ENCODE measurements at places on chromosomes 16 and 17. TPM values are rescaled to one million over a fixed set of nuclear protein-coding genes. Genes with fewer than 3 reads are reported as not detected.

GRCh38 chr17:61598014-61598413 is 7.0 kb upstream of the NACA2 start:
- DNase-seq, result no peak
- no peak overlapping the region for H3K27ac ChIP-seq
- H3K4me1 ChIP-seq, result no peaks in the 10 kb centered on the region
- H3K27me3 ChIP-seq, result peaks cover 17% of the 10 kb centered on the region

- peaks cover 2% of the 10 kb centered on the region for H3K36me3 ChIP-seq
- no peak overlapping the region for H3K27ac ChIP-seq
- DNase-seq, result no peak
- H3K27me3 ChIP-seq, result peaks cover 69% of the 10 kb centered on the region
- H3K4me3 ChIP-seq, result no peak overlapping the region
Observed at GRCh38 chr17:6660805-6661463, 9.4 kb downstream of the C17orf100 start.

Gene UBALD1
- 51.3 TPM for total RNA-seq

DNA sequence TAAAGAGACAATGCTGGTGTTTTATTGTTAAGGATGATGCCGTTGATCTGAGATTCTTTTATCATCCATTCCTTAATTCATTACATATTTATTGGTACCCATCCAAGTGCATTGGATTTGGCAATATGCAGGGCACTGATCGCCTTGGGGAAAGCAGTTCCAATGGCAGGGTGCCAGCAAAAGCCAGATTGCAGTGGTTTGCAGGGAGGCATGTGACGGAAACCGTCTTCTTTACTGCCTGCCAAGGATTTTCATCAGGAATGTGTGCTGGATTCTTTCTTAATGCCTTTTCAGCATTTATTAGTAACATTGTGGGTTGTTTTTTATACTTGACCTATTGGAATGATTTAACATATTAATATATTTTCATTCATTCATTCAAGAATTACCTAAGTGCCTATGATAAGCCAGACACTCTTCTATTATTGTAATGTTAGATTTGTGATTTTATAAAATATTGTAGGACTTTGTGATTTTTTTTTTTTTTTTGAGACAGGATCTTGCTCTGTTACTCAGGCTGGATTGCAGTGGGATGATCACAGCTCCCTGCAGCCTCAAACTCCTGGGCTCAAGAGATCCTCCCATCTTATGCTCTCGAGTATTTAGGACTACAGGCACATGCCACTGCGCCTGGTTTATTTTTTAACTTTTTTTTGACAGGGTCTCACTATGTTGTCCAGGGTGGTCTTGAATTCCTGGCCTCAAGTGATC is 93.4 kb upstream of the TNRC6A start:
- H3K27ac ChIP-seq, result peak overlapping the region; percentile 93
- H3K36me3 ChIP-seq, result no peaks in the 10 kb centered on the region
- no peaks in the 10 kb centered on the region for H3K27me3 ChIP-seq
- peaks cover 9% of the 10 kb centered on the region for H3K4me1 ChIP-seq
- peak; percentile 87 for DNase-seq

- H3K4me1 ChIP-seq, result peaks cover 12% of the 10 kb centered on the region
- DNase-seq, result no peak
- no peaks in the 10 kb centered on the region for H3K27me3 ChIP-seq
- H3K36me3 ChIP-seq, result peaks cover 2% of the 10 kb centered on the region
Observed at GRCh38 chr16:67456391-67457081, 24.4 kb downstream of the ATP6V0D1 start.

- H3K4me3 ChIP-seq, result no peak overlapping the region
- peaks cover 4% of the 10 kb centered on the region for H3K4me1 ChIP-seq
- no peak overlapping the region for H3K27ac ChIP-seq
- peaks cover 4% of the 10 kb centered on the region for H3K27me3 ChIP-seq
Observed at GRCh38 chr17:18144855-18145254, 36.3 kb downstream of the MYO15A start.

DNA sequence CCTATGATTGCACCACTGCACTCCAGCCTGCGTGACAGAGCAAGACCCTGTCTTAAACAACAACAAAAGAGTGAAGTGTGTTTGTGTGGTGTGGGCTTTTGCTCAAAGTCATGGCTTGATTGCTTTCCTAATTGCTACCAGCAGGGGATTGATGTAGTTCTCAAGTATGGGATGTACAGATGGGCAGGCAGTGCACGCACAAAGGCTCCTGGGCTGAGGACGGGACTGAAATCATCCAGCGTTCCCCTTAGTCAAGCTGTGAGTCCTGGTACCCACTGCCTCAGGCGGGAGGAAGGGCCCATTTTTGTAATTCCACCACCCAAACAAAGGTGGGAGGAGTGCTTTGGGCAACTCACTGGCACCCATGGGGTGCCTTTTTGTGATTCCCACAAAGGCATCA is 47.3 kb downstream of the GDE1 start:
- H3K4me1 ChIP-seq, result no peaks in the 10 kb centered on the region
- no peak overlapping the region for H3K27ac ChIP-seq
- H3K36me3 ChIP-seq, result no peaks in the 10 kb centered on the region

DNA sequence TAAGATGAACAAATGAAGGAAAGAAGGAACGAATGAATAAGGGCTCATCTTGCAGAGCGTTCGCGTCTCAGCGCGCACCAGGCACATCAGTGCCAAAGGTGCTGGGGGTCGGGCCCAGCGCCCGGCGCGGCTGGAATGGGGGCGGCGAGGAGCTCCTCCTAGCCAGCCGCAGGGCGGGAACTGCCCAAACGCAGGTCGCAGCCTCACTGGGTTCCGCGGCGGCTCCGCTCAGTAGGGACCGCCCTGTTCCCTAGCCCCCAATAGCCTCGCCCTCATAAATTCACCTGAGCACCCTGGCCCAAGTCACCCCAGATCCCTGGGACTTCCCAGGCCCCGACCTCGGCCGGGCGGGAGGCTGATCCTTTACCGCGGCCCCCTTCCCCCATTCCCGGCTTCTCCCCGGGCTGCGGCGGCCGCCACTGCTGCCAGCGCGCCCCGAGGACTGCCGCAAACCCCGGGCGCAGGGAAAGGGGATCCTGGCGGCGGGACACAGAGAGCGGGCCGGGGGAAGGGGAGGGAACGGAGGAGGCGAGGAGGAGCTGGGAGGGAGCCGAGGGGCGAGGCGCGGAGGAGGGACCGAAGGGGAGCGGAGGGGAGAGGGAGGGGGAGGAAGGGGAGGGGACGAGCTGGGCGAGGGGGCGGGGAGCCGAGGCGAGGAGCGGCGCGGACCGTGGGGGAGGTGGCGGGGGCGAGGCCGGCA is 377 bp upstream of the CRHR1 start:
- peak; percentile 56 for DNase-seq
- no peaks in the 10 kb centered on the region for H3K36me3 ChIP-seq
- peak overlapping the region; percentile 70 for H3K4me3 ChIP-seq
- peaks cover 6% of the 10 kb centered on the region for H3K4me1 ChIP-seq
- H3K27me3 ChIP-seq, result peaks cover 93% of the 10 kb centered on the region

DNA sequence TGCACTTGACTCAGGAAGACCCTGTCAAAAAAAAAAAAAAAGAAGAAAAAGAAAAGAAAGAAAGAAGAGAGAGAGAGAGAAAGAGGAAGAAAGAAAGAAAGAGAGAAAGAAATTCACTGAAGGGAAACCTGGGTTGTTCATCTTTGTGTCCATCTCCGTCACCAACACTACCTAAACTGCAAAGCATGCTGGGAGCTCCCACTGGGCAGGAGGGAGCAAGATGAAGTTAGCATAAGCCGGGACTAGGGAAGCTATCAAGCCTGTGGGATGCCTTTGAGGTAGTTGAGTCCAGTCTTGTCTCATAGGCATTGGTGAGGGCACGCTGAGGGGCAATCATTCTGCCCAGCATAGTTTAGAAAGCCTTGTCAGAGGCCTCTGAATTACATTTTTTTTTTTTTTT is 7.6 kb upstream of the CBFB start:
- no peaks in the 10 kb centered on the region for H3K36me3 ChIP-seq
- DNase-seq, result no peak
- peaks cover 31% of the 10 kb centered on the region for H3K4me1 ChIP-seq
- no peak overlapping the region for H3K4me3 ChIP-seq

DNA sequence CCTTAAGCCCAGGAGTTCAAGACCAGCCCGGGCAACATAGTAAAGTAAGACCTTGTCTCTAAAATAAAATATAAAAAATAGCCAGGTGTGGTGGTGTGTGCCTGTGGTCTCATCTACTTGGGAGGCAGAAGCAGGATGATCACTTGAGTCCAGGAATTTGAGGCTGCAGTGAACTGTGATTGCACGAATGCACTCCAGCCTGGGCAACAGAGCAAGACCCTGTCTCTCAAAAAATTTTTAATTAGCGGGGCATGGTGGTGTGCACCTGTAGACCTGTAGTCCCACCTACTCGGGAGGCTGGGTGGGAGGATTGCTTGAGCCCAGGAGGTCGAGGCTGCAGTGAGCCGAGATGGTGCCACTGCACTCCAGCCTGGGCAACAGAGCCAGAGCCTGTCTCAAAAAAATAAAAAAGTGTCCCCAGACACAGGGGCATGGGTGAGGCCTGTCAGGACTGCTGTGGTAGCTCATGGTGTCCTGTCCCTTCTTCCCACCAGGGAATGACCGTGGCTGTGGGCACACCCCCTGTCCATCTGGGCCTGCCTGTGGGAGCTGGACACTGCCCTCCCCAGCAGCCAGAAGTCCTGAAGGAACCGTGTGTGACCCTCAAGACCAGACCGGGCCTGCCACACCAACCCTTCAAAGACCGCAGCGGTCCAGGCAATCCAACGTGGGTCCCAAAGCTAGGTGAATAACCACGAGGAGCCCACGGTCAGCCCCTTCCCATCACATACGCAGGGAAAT is 30.8 kb upstream of the GAA start:
- peaks cover 4% of the 10 kb centered on the region for H3K36me3 ChIP-seq
- peaks cover 20% of the 10 kb centered on the region for H3K4me1 ChIP-seq
- no peak overlapping the region for H3K4me3 ChIP-seq
- no peak overlapping the region for H3K27ac ChIP-seq

GRCh38 chr16:49620158-49620868 is 235.6 kb downstream of the ZNF423 start:
- no peaks in the 10 kb centered on the region for H3K27me3 ChIP-seq
- H3K4me1 ChIP-seq, result peaks cover 5% of the 10 kb centered on the region
- peaks cover 2% of the 10 kb centered on the region for H3K36me3 ChIP-seq
- no peak for DNase-seq
- H3K4me3 ChIP-seq, result no peak overlapping the region

GRCh38 chr16:3640632-3641501 is 13.6 kb upstream of the DNASE1 start:
- H3K4me1 ChIP-seq, result peaks cover 35% of the 10 kb centered on the region
- H3K27ac ChIP-seq, result no peak overlapping the region
- no peak overlapping the region for H3K4me3 ChIP-seq
- DNase-seq, result peak; percentile 37

GRCh38 chr17:83155128-83156121 is 76.0 kb downstream of the METRNL start:
- H3K27ac ChIP-seq, result peak overlapping the region; percentile 73
- H3K4me1 ChIP-seq, result peaks cover 34% of the 10 kb centered on the region
- no peak for DNase-seq
- H3K27me3 ChIP-seq, result peaks cover 6% of the 10 kb centered on the region

Gene FBXW10B
- total RNA-seq, result 1.3 TPM

- H3K36me3 ChIP-seq, result no peaks in the 10 kb centered on the region
- H3K27me3 ChIP-seq, result peaks cover 9% of the 10 kb centered on the region
- peaks cover 44% of the 10 kb centered on the region for H3K4me1 ChIP-seq
- no peak overlapping the region for H3K27ac ChIP-seq
- H3K4me3 ChIP-seq, result peak overlapping the region; percentile 54
Observed at GRCh38 chr16:85751698-85752501, 1.0 kb upstream of the C16orf74 start.

- peak overlapping the region; percentile 20 for H3K27ac ChIP-seq
- H3K36me3 ChIP-seq, result peaks cover 34% of the 10 kb centered on the region
- H3K4me1 ChIP-seq, result peaks cover 15% of the 10 kb centered on the region
- no peak for DNase-seq
Observed at GRCh38 chr16:53829186-53829747, 125.3 kb downstream of the FTO start.

GRCh38 chr16:47477679-47478078 is 16.5 kb downstream of the PHKB start:
- peak overlapping the region; percentile 47 for H3K27ac ChIP-seq
- no peak for DNase-seq
- no peak overlapping the region for H3K4me3 ChIP-seq
- H3K27me3 ChIP-seq, result no peaks in the 10 kb centered on the region
- peaks cover 4% of the 10 kb centered on the region for H3K36me3 ChIP-seq
- H3K4me1 ChIP-seq, result peaks cover 11% of the 10 kb centered on the region

DNA sequence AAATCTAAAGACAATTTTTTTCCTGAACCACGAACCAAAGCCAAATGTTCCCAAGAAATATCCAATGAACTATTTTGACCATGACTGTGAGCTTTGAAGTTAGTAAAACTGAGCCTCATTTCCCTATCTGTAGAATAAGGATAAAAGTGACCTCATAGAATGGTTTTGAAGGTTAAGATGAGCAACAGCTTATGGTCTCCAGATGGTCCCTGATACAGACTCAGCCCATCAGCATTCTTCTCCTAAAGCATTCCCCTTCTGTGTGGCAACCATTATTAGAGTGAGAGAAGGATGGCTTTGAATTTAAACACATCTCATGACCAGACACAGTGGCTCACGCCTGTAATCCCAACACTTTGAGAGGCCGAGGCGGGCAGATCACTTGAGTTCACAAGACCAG is 70.1 kb downstream of the COPRS start:
- DNase-seq, result no peak
- H3K27me3 ChIP-seq, result peaks cover 4% of the 10 kb centered on the region
- peaks cover 12% of the 10 kb centered on the region for H3K4me1 ChIP-seq
- H3K36me3 ChIP-seq, result no peaks in the 10 kb centered on the region
- H3K27ac ChIP-seq, result peak overlapping the region; percentile 84

GRCh38 chr17:41683441-41684007 is 5.2 kb upstream of the EIF1 start:
- peaks cover 25% of the 10 kb centered on the region for H3K4me1 ChIP-seq
- H3K27me3 ChIP-seq, result no peaks in the 10 kb centered on the region
- H3K36me3 ChIP-seq, result no peaks in the 10 kb centered on the region
- DNase-seq, result no peak
- peak overlapping the region; percentile 60 for H3K27ac ChIP-seq

DNA sequence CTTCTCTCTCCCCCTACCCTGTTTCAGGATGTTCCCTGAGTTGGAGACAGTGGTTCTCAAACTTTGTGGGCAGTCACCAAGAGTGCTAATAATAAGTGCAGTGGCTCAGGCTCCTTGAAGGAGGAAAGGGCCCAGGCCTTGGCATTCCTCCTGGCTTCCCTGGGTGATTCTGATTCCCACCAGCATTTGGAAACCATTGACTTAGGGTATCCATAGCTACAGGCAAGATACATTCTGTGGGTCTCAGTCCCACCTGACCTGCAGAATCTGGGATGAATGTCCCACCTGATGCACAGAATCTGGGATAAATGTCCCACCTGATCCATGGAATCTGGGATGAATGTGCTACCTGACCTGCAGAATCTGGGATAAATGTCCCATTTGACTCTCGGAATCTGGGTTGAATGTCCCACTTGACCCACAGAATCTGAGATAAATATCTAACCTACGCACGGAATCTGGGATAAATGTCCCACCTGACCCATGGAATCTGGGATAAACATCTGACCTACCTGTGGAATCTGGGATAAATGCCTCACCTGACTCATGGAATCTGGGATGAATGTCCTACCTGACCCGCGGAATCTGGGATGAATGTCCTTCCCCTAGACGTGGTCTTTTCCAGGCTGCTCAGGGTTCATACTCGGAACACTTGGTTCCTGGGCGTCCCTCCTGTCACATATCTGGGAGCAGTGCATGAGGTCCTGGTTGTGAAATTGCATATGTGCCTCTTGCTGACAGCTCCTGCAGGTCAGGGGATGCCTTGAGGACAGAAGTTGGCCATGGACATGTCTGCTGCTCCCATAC is 136.7 kb upstream of the HS3ST2 start:
- no peaks in the 10 kb centered on the region for H3K36me3 ChIP-seq
- H3K4me1 ChIP-seq, result no peaks in the 10 kb centered on the region
- H3K4me3 ChIP-seq, result no peak overlapping the region
- no peak overlapping the region for H3K27ac ChIP-seq
- H3K27me3 ChIP-seq, result peaks cover 12% of the 10 kb centered on the region

Gene ALDOC
- 22.6 TPM for total RNA-seq

- no peak for DNase-seq
- no peak overlapping the region for H3K4me3 ChIP-seq
- H3K27ac ChIP-seq, result no peak overlapping the region
Observed at GRCh38 chr16:30457743-30458560, 12.3 kb upstream of the SEPHS2 start.

Measured in mesothelial cell of epicardium (in vitro differentiated cells).